Karpas-422 (cell line): ENCODE measurements at places on chromosomes 16 and 17. TPM values are rescaled to one million over a fixed set of nuclear protein-coding genes. Genes with fewer than 3 reads are reported as not detected.

GRCh38 chr16:71570144-71570543 is 6.7 kb downstream of the TAT start:
- H3K27ac ChIP-seq, result no peak overlapping the region
- H3K4me3 ChIP-seq, result no peak overlapping the region
- H3K36me3 ChIP-seq, result no peaks in the 10 kb centered on the region
- no peak for DNase-seq
- H3K4me1 ChIP-seq, result peaks cover 18% of the 10 kb centered on the region
- 0 out of 2 replicates have a peak, but pooled peaks cover 2% of the 10 kb centered on the region for H3K27me3 ChIP-seq

- H3K4me1 ChIP-seq, result peaks cover 25% of the 10 kb centered on the region
- no peaks in the 10 kb centered on the region for H3K36me3 ChIP-seq
- H3K27ac ChIP-seq, result no peak overlapping the region
- no peaks in the 10 kb centered on the region for H3K27me3 ChIP-seq
- no peak overlapping the region for H3K4me3 ChIP-seq
Observed at GRCh38 chr16:12150600-12150999, 174.1 kb downstream of the SNX29 start.

GRCh38 chr16:9003322-9003721 is 39.6 kb upstream of the USP7 start:
- H3K4me3 ChIP-seq, result no peak overlapping the region
- no peaks in the 10 kb centered on the region for H3K27me3 ChIP-seq
- no peak overlapping the region for H3K27ac ChIP-seq
- no peak for DNase-seq
- no peaks in the 10 kb centered on the region for H3K36me3 ChIP-seq

GRCh38 chr16:72604375-72604774 is 432.4 kb upstream of the PMFBP1 start:
- H3K36me3 ChIP-seq, result no peaks in the 10 kb centered on the region
- H3K27ac ChIP-seq, result no peak overlapping the region
- DNase-seq, result peak; percentile 9
- no peaks in the 10 kb centered on the region for H3K27me3 ChIP-seq
- 0 out of 2 replicates have a peak, but pooled peaks cover 2% of the 10 kb centered on the region for H3K4me1 ChIP-seq

The GAS2L2 gene
- 0.07 TPM in 1 of 2 replicates, not detected in the other for total RNA-seq

The SOST gene
- not detected in 2 replicates for total RNA-seq

- H3K4me1 ChIP-seq, result peaks cover 18% of the 10 kb centered on the region
- no peak overlapping the region for H3K4me3 ChIP-seq
- H3K27ac ChIP-seq, result no peak overlapping the region
- no peaks in the 10 kb centered on the region for H3K27me3 ChIP-seq
- no peaks in the 10 kb centered on the region for H3K36me3 ChIP-seq
- no peak for DNase-seq
Observed at GRCh38 chr16:85025781-85026653, 1.6 kb upstream of the KIAA0513 start.

DNA sequence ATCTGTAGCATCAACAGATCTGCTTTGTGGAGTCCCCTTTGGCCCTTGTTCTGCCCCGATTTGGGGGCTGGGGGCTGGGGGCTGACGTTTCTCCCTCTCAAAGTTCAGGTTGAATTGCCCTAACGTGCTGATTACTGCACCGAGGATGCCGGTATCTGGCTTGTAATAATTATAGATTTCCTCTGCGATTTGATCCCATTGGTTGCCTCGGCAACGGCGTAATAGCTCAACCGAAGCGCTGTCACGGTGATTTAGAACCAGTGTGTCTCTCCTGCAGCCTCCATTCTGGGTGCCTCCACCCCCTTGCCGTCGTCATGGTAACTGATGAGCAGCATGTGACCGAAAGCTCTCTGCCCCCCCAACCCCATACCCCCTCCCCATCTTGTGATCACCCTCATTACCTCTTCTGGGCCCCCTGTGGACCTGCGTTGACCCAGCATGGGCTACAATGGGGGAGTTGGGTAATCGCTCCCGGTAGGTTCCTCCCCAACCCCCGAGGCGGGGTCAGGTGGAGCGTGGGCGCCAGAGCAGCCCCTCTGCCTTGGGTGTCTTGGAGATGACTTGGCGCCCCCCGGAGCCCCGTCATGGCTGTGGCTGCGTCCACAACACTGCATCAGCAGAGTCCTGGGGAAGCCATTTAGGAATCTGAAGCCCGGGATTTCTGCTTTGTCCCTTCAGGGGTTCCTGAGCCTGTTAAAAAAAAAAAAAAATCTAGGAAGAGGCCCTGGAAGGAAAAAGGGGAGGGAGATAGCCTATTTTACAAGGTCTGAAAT is 38.4 kb downstream of the ABAT start:
- H3K36me3 ChIP-seq, result no peaks in the 10 kb centered on the region
- no peak overlapping the region for H3K27ac ChIP-seq
- H3K4me3 ChIP-seq, result no peak overlapping the region
- no peaks in the 10 kb centered on the region for H3K27me3 ChIP-seq
- no peaks in the 10 kb centered on the region for H3K4me1 ChIP-seq

The PRR15L gene
- total RNA-seq, result 0.97 and 2.7 TPM in 2 replicates

DNA sequence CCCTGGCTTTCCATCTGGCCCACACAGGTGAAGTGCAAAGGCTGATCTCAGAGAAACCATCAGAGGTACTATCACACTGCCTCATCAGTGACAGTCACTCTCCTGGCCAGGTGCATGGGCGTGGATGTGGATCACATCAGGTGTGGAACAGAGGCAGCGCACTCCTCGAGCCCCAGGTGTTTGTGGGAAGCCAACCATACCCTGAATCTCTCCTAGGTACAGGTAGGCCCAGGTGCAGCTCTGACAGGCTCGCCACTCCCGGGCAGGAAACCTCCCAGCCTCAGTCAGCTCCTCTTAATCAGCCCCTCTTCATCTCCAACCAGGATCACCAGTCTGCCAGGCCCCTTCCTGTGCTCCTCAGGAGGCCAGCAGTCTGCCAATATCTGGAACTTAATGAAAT is 31.7 kb downstream of the TLE7 start:
- no peak overlapping the region for H3K4me3 ChIP-seq
- H3K27ac ChIP-seq, result no peak overlapping the region
- no peaks in the 10 kb centered on the region for H3K27me3 ChIP-seq
- H3K4me1 ChIP-seq, result peaks cover 3% of the 10 kb centered on the region
- H3K36me3 ChIP-seq, result no peaks in the 10 kb centered on the region

GRCh38 chr16:83214671-83215070 is 587.9 kb downstream of the CDH13 start:
- H3K36me3 ChIP-seq, result no peaks in the 10 kb centered on the region
- no peaks in the 10 kb centered on the region for H3K27me3 ChIP-seq
- no peak for DNase-seq
- H3K4me3 ChIP-seq, result no peak overlapping the region

DNA sequence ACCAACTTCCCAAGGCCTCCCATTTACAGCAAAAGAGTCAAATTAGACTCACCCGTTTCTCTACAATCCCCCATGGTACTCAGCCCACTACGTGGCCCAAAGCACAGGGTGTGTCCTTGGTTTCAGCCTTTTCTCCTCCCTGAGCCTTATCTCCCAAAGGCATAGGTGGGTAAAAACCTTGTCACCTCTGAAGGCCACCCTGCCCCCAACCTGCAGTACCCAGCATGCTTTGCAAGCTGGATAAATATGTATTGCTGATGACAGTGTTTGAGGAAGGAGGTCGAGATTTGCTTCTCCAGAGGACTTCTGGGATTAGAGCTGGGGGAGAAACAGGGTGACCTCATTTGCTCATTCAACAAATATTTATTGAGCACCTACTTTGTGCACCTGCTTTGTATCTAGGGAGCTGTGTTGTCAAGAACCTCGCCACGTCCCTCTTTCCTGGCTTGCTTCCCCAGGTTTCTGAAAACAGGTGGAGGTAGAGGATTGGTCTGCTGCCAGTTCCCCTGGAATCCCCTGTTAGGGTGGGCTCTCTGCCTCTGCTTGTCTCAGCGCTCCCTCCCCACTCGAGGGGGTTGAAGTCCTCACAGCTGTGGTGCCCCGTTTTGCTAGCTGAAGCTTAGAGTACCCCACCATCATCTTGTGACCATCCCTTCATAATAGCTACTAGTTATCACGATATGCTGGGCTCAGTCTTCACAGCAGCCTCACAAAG is 3.0 kb downstream of the LASP1 start:
- peaks cover 3% of the 10 kb centered on the region; the same call in 1 of the 2 replicates for H3K36me3 ChIP-seq
- peaks cover 78% of the 10 kb centered on the region for H3K4me1 ChIP-seq
- peak overlapping the region; percentile 99; the same call in 1 of the 2 replicates for H3K4me3 ChIP-seq
- H3K27ac ChIP-seq, result peak overlapping the region; percentile 80
- no peaks in the 10 kb centered on the region for H3K27me3 ChIP-seq

The ANKRD40CL gene
- total RNA-seq, result not detected in 2 replicates

The LHX1 gene
- not detected in 2 replicates for total RNA-seq

GRCh38 chr16:76265434-76266045 is 11.7 kb upstream of the CNTNAP4 start:
- no peak overlapping the region for H3K27ac ChIP-seq
- no peak overlapping the region for H3K4me3 ChIP-seq
- DNase-seq, result peak; percentile 83

The NECAB2 gene
- not detected in 2 replicates for total RNA-seq

DNA sequence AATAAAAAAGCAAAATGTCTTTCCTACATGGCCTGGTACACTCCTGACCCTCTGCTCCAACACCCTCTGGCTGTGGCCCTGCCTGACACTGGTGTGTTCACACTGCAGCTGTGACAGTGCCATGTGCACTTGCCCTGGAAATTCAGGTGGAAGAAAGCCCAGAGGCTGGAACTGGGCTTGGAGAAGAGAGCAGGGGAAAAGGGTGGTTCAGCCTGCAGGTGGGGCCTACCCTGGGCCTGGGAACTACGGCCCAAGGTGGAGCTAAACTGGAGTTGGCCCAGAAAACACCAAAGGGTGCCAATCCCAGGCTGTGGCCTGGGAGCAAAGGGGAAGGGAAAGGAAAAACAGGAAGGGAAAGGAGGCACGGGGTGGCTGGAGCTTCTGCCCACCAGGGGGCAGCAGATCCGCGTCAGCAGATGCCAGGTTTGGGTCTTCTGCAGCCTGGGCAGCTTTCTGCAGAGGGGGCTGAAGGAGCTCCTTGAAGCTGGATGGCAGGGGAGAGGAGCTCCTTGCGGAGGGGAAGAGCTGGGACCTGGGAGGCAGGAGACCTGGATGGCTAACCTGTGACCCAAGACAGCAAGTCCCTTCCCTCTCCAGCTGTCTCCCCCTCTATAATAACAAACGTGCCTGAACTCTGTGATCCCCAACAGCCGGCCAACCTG is 15.4 kb upstream of the CTCF start:
- peak overlapping the region; percentile 88 for H3K27ac ChIP-seq
- DNase-seq, result peak; percentile 89
- H3K4me1 ChIP-seq, result peaks cover 37% of the 10 kb centered on the region
- no peaks in the 10 kb centered on the region for H3K36me3 ChIP-seq
- no peaks in the 10 kb centered on the region for H3K27me3 ChIP-seq
- peak overlapping the region; percentile 50; the same call in 1 of the 2 replicates for H3K4me3 ChIP-seq

The GPR179 gene
- total RNA-seq, result 0.04 and 0.22 TPM in 2 replicates

DNA sequence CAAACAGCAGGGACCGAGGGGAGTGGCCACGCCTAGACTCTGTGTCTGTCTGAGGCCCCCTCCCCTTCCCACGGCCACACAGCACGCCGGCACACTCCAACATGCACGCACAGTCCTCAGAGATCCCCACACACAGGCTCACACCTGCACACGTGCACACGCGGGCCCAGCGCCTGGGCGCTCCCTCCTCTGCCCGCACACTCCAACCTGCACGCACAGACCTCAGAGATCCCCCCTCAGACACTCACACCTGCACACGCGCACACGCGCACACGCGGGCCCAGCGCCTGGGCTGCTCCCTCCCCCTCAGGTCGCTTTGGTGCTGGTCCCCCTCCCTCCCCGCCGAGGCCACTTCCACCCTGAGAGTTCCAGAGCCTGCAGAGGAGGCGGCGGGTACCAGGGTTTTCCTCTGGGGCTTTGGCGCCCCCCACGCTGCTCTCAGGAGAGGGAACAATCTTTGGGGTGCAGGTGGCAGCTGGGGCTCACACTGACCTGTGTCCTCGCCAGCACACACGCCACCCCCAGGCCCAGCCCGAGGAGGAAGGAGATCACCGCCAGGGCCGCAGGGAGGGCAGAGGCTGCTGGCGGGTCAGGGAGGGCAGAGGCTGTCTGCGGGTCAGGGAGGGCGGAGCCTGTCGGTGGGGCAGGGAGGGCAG is 1.6 kb downstream of the CD7 start:
- DNase-seq, result no peak
- no peaks in the 10 kb centered on the region for H3K27me3 ChIP-seq
- no peaks in the 10 kb centered on the region for H3K4me1 ChIP-seq
- H3K4me3 ChIP-seq, result no peak overlapping the region
- no peak overlapping the region for H3K27ac ChIP-seq

The IL32 gene
- total RNA-seq, result not detected in 2 replicates

DNA sequence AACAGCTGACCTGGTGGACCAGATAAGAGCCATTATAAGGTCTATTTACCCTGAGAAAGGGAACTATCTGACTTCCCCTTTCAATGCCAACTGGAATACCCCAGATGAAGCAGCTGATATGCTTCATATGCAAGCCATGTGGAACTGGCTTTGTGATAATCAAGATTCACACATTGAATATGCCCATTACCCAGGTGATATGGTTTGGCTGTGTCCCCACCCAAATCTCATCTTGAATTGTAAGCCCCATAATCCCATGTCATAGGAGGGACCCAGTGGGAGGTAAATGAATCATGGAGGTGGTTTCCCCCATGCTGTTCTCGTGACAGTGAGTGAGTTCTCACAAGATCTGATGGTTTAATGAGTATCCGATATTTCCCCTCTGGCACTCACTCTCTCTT is 42.1 kb downstream of the IKZF3 start:
- no peak overlapping the region for H3K4me3 ChIP-seq
- H3K27me3 ChIP-seq, result no peaks in the 10 kb centered on the region
- H3K27ac ChIP-seq, result 0 out of 2 replicates have a peak overlapping the region, but pooled peaks have one; percentile 19
- DNase-seq, result peak; percentile 43
- H3K4me1 ChIP-seq, result peaks cover 15% of the 10 kb centered on the region

DNA sequence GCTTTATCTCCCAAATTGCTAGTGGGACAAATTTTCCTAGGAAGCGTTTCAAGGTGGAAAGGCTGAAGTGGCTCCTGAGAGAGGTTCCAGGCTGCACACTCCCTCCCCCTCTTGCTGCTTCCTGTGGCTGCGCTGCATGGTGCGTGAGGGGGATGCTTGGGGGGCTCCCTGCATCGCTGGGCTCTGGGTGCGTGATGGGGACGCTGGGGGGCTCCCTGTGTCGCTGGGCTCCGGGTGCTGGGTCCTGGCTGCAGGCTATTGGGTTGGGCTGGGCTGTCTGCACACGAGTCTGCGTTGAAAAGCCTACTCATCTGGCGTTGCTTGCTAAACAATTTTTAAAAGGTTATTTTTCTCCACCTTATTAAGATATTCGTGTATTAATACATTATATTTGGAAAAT is 30.1 kb downstream of the NDEL1 start:
- DNase-seq, result no peak
- H3K27me3 ChIP-seq, result no peaks in the 10 kb centered on the region
- peaks cover 31% of the 10 kb centered on the region for H3K36me3 ChIP-seq
- no peak overlapping the region for H3K27ac ChIP-seq

DNA sequence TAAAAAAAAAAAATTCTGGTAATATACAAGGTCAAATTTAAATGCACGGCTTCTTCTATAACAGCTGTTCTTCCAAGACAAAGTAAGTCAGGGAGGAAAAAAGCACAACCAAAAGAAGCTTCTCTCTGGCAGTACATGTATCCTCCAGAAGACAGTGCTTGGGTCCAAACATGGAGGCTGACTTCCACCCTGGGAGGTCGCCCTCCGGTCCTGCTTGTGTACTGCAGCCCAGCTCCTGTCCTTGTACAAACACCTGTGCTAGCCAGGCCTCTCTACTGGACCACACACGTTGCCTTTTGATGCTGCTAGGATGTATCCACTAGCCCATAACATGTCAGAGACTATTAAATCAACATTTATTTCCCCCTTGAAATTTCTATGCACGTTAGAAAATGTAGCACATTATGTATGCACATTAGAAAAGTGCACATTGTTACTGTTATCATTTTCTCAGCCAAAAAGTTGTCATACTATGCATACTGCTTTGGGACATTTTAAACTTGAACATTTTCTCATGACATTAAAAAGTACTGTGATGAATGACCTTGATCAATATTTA is 21.9 kb downstream of the TEKT3 start:
- DNase-seq, result no peak
- no peak overlapping the region for H3K27ac ChIP-seq
- no peak overlapping the region for H3K4me3 ChIP-seq
- H3K36me3 ChIP-seq, result no peaks in the 10 kb centered on the region
- H3K27me3 ChIP-seq, result no peaks in the 10 kb centered on the region
